ENCODE measurements at places on chromosomes 16 and 17.

DNA sequence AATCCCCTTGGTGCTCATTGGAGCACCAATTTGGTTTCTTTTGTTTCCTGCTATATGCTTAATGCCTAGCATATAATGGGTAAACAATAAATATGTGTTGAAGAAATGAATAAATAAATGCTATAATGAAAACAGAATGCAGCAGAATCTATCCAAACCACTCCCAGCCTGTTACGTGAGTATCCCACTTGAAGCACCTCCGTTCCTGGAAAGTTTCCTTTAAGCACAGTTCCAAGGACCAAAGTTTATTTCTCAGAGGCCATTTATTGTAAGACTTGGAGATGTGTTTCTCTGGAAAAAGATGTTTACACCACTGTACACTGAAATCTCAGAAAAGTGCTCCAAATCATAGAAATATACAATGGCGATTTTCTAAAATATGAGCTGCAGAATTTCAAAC lies 187.0 kb downstream of the SOX9 start:
- no peak for DNase-seq

GRCh38 chr17:63998721-63999679 lies 849 bp downstream of the PRR29 start:
- DNase-seq = no peak

- no peak for DNase-seq
Measured at GRCh38 chr16:27027971-27028370, 38.8 kb upstream of the C16orf82 start.

DNA sequence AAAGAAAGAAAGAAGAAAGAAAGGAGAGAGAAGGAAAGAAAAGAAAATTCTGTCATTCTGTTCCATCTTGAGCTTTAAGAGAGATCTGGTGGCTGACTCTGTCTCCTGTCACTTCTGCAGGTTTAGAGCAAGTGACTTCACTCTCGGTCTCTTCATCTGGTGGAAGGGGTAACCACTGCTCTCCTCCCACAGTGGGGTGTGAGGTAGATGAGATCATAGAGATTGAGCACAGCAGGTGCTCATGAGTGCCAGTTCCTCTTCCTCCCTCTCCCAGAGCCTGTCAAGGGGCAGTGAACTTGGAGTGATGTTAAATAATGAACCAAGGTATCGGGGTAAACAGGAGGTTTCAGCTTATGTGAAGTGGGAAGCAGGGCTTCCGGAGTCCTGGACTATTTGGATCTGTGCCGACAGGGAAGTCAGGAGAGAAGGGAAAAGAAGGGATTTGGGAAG lies 47.7 kb downstream of the BEAN1 start:
- DNase-seq = no peak

Data from stimulated activated CD4-positive, alpha-beta T cell treated with anti-CD3 and anti-CD28 coated beads, Interleukin-1b, Interleukin-23, amount 100 ng/mL, for 1 hour (primary cell).